CD4-positive, alpha-beta memory T cell (primary cell): ENCODE measurements at places on chromosomes 2 and 18. TPM values are rescaled to one million over a fixed set of nuclear protein-coding genes. Genes with fewer than 3 reads are reported as not detected.

The EPB41L3 gene
- not detected for polyA plus RNA-seq

- no peak for DNase-seq
These were observed 260.7 kb upstream of the SESTD1 start for GRCh38 chr2:179525340-179525739.

- DNase-seq: no peak
These were observed 5.9 kb upstream of the RPL37A start for GRCh38 chr2:216492597-216493333.

GRCh38 chr2:145846982-145847381 lies 1327.1 kb upstream of the ZEB2 start:
- DNase-seq: no peak

DNA sequence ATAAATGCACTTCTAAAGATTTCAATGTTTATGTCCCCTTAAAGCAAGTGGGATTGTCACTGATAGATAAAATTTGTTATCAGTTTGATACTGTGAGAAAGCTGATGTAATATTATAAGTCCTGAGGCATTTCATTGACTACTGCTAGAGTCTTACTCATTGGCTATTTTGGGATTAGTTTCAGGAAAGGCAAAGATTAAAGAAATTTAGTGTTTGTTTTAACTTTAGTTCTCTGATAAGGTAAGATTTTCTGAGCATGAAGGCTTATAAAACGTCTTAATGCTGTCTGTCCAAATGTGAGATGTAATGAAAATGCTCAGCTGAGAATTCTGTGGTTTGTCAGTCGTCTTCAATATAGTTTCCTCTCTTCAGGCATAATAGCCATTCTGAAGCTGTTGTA lies 886.4 kb upstream of the CDH2 start:
- no peak for DNase-seq

DNA sequence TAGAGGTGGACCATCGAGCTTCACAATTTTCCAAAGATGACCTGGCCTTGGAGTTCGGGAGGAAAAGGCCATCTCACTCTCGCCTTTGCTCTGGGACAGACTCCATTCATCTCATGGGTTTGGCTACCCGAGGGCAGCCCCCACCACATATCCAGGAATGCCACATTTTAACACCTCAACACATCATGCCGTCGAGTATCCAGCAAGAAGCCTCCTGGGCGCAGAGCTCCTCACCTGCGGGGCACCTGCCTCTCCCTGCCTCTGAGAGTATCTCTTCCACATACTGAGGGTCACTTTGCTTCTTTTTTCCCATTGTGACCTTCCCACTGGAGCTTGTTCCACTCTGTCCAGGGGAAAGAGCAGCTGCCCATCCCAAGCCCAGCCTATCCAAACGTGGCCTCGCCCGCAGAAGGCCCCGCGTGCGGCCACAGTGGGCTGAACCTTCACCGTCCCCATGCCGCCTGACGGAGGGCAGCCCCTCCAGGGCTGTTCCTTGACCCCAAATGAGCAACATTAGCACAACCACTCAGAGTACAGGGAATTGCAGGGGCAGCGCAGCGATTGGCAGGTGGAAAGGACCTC lies 5.5 kb upstream of the LIMS2 start:
- DNase-seq: no peak

DNA sequence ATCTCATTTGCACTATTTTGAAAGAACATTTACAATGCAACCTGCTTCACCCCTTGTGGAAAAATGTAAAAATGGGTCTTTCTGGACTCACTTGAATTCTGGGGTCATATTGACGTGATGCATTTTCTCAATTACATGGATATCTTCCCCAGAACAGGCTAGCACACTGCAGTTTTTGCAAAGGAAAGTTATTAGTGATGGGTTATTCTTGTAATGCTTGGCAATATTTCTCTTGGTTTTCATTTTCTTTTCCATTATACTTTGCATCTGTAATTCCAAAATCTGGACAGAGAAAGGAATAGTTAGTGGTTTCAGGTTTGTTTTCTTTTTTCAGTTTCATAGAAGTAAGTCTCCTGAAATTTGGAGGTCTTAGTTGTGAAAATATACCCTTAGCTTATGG lies 24.8 kb upstream of the FAP start:
- DNase-seq: no peak

The RELCH gene
- polyA plus RNA-seq: 7.6 TPM

GRCh38 chr18:79753391-79753851 lies 44.3 kb upstream of the KCNG2 start:
- DNase-seq: no peak

GRCh38 chr2:83394134-83394904 lies 1064.8 kb downstream of the SUCLG1 start:
- no peak for DNase-seq

The MYO5B gene
- polyA plus RNA-seq: not detected

DNA sequence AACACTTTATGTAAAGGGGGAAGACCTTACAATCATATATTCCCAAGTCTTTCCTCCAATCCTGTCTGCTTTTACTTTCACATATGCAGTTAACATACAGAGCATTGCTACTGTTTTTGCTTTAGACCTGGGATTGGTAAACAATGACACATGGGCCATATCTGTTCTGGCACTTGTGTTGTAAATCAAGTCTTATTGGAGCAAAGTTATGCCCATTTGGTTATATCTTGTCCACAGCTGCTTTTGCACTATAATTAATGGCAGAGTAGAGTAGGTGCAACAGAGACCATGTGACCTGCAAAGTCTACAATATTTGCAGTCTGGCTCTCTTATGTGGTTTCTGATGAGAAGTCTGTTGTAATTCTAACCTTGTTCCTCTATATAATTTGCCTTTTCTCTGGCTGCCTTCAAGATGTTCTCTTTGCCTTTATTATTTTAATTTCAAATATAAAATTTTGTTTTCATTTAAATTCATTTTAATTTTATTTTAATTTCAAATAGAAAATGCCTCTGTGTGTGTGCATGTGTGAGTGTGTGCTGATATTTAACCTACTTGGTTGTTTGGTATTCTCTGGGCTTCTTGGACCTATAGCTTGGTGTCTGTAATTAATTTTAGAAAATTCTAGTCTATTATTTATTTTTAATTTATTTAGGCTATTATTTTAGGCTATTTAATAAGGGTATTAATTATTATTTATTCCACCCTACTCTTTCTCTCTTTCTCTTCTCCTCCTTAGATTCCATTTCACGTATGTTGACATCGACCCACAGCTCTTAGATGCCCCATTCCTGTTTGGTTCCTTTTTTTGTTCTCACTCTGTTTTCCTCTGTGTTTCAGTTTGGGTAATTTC lies 16.8 kb upstream of the LPIN1 start:
- no peak for DNase-seq

The REG1B gene
- polyA plus RNA-seq: not detected

DNA sequence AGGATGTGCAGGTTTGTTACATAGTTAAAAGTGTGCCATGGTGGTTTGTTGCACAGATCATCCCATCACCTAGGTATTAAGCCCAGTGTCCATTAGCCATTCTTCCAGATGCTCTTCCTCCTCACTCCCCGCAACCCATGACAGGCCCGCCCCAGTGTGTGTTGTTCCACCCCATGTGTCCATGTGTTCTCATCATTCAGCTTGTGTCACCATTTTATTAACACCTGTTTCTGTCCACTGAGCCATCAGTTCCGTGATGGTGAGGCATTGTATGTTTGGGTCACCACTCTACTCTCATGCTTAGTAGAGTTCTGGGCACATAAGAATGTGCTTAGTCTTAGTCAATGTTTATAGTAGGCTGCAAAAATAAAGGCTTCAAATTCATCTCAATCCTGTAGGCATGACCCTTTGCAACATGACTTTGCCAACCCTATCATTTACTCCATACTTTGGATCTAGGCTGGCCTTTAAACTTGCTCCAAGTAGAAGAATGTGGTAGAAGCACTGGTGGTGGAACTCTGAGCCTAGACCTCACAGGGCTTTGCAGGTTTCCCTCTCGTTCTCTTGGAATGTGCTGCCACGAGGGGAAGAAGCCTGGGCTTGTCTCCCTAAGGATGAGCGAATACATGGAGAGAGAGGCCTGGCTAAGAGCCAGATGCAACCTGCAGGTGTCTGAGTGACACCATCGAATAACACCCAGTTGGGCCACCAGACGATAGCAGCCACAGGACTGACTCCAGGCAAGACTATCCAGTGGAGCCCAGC lies 161.5 kb downstream of the NAPG start:
- DNase-seq: no peak

The PKDCC gene
- polyA plus RNA-seq: 0.41 TPM

The CCDC150 gene
- not detected for polyA plus RNA-seq

The ADD2 gene
- polyA plus RNA-seq: not detected

The C1QL2 gene
- polyA plus RNA-seq: not detected

- DNase-seq: no peak
These were observed 97.4 kb downstream of the PLB1 start for GRCh38 chr2:28593160-28593755.

- no peak for DNase-seq
These were observed 31.3 kb upstream of the TMEM131 start for GRCh38 chr2:98026927-98027522.

The TWIST2 gene
- not detected for polyA plus RNA-seq

- no peak for DNase-seq
These were observed 26.0 kb downstream of the CROCC2 start for GRCh38 chr2:240932001-240932723.

- DNase-seq: no peak
These were observed 65.7 kb upstream of the SERPINE2 start for GRCh38 chr2:224104668-224105386.

The OR6B2 gene
- polyA plus RNA-seq: not detected

The APCDD1 gene
- not detected for polyA plus RNA-seq
